ENCODE measurements at places on chromosomes 4 and X.

DNA sequence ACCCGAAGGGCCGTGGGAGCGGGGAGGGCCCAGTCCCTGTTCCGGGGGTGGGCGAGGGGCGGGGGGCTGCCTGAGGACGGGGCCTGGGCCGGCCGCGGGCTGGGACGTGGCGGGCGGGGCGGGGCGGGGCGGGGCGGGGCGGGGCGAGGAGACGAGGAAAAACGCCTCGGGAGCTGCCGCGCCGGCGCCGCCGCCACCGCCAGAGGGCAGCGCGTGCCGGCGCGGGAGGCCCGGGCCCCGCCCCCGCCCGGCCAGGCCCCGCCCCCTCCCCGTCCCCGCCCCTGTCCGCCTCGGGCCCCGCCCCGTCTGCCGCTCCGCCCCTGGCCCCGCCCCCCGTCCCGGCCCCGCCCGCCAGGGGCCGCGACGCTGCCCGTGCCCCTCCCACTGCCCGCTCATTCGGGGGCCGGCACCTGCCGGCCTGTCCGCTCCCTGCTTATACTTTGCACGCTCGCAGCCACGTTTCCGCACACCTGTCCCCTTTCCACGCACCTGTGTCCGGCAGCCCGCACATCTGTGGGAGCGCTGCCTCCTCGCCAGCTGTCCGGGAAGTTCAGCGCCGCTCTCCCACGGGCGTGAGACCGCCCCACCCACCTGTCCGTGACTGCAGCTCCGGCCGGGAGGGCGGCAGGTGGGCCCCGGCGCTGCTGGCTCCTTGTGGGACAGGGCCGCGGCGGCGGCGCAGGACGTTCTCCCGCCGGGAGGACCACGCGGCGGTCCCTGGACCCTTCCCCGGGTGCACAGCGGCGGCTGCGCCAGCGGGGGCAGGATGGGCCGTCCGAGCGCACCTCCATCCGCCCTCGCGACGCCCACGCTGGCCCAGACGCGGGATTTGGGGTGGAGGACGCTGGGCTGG is 1.7 kb upstream of the FGFRL1 start:
- DNase-seq, result peak; percentile 73

GRCh38 chr4:139212900-139213299 is 35.9 kb upstream of the ELF2 start:
- DNase-seq, result no peak

DNA sequence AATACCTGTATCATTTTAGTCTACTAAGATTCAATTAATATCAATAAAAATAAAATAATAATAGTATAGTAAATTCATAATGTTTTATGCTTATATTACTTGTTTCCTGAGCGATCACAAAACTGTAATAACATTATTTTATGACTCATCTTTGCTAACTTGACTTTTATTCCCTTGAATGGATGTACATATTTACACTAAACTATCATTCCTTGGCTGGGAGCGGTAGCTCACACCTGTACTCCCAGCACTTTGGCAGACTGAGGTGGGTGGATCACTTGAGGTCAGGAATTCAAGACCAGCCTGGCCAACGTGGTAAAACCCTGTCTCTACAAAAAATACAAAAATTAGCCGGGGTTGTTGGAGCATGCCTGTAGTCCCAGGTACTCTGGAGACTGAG is 104.0 kb upstream of the SLC34A2 start:
- no peak for DNase-seq

DNA sequence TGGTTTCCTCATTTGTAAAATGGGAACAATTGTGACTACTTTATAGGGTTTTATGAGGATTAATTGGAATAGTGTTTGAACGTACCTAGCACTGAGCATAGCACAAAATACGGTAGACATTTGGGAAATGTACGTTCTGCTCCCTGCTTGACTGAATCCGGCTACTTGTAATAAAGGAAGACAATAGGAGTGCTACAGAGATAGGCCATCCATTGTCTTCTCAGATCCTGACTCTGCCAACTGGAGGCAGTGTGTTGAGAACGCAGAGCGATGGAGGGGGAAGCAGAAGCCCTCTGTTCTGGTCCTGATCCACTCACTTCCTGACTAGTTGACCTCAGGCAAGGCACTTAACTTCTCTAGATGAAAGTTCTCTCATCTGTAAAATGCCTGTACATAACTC is 26.4 kb downstream of the ENPP6 start:
- no peak for DNase-seq

- no peak for DNase-seq
Measured at GRCh38 chr4:99966692-99967091, 16.6 kb upstream of the H2AZ1 start.

- peak; percentile 45 for DNase-seq
Measured at GRCh38 chr4:128525387-128525786, 237.8 kb upstream of the PGRMC2 start.

GRCh38 chrX:101385795-101386541 is at the start of gene BTK:
BTK (minus strand) TSS chrX:101386191; CDS start chrX:101375284, 10,907 bp downstream.
- peak; percentile 91 for DNase-seq

DNA sequence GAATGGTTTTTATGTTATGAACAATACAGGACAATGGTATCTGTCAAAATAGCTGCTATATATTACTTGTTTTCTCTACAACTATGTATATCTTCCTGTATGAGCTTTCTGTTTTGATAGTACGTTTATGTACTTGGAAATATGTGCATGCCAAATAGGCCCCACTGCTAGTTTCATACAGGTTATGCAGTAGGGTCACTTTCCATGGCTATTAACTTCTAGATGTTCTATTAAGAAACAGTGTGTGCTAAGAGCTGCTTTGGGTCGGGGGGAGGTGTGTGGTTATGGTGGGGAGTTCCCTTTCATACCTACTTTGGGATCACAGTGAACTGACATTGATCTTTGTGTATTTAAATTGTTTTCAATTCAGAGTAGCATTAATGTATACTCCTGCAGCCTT is 30.9 kb downstream of the RBPJ start:
- DNase-seq, result no peak

GRCh38 chr4:38145033-38145678 is 185.0 kb downstream of the PTTG2 start:
- DNase-seq, result no peak

GRCh38 chrX:9141496-9141895 is 107.6 kb upstream of the FAM9B start:
- DNase-seq, result no peak

DNA sequence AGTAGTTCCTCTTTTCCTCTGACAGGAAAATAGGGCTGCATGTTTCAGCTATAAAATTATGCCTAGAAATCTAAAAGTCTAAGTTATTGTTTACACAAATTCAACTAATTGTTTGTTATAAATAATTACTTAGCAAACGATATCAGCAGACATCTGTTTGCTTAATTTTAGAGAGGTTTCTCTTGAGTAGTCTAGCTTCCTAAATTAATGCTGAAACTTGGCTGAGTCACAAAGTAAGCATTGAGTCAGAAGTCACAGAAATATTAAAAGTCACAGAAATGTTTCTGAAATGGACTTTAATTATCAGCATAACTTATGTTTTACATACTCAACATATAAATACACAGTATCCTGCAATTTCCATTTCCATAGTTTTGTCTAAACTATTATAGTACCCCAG is 1044.0 kb downstream of the CCSER1 start:
- DNase-seq, result no peak

DNA sequence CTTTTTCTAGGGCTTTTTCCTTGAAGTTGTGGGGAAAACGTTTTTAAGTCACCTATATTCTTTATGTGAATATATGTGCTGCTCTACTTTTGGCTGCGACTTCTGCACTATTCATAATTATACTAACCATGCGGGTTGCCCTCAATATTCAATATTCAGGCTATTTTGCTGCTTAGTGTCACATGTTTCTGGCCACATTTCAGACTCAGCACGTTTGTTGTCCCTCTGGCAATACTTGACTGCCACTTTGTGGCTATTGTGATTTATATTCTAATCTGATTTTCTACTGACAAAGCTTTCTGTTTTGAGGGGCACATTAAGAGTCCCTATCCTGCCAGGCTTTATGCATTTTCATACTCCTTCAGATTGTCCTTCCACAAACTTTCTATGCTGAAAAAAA is 63.9 kb upstream of the CT45A1 start:
- DNase-seq, result no peak

DNA sequence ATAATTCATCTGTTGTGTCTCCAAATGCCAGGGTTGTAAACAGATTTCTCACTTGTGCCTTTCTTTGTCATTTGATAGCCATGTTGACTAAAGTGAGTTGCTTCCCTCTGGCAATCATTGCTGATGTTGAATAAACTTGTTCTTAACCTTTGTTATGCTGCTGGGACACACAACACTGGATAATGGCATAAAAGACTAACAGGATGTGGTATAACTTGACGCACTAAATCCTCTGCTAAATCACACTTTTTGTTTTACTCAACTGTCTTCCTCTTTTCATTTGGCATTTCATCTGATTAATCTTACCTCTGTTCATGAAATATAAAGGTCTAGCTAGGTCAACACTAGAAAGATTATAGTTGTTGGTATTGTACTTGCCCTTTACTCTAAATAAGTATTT is 17.6 kb upstream of the CXCL5 start:
- peak; percentile 42 for DNase-seq

GRCh38 chr4:21768349-21769310 is 179.9 kb downstream of the KCNIP4 start:
- DNase-seq, result peak; percentile 62

GRCh38 chrX:17537723-17538243 is 162.8 kb downstream of the NHS start:
- no peak for DNase-seq

- DNase-seq, result no peak
Measured at GRCh38 chrX:134002921-134003615, 17.7 kb upstream of the GPC3 start.

- no peak for DNase-seq
Measured at GRCh38 chr4:97106161-97106560, 1037.1 kb downstream of the STPG2 start.

DNA sequence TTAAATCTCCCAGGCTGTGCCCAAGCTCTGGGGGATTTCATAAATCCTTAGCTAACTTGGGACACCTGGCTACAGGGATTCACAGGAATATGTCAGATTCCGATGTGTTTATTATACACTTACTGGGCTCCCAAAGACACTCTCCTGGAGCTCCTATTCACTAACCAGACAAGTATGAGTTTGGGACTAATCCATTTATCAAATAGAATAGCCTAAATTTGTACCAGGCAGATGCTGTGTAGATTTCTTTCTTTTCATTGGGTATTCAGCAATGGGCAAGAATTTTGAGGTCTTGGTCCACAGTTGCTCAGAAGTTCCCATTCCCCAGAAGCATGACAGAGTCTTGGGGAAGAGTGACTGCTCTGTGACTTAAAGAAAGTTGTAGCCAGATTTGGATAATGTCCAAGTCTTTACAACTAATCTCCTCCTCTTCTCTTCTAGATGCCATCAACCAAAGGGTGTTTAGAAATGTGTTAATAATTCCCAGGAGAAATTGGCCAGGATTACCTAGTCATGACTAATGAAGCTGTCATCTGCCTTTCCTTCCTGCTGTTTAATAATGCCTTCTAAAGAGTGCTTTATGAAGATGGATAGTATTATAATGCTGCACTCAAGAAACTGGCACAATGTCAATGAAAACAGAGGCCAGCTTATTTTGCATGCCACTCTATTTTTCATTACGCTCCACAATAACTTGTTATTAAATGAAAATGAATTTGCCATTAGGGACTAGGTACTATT is 120.9 kb downstream of the CHIC2 start:
- no peak for DNase-seq

- DNase-seq, result no peak
Measured at GRCh38 chr4:43369036-43369594, 476.6 kb downstream of the GRXCR1 start.

- no peak for DNase-seq
Measured at GRCh38 chrX:151984328-151984727, 9.9 kb upstream of the GABRE start.

GRCh38 chrX:37594755-37595382 is 23.4 kb downstream of the LANCL3 start:
- DNase-seq, result no peak

DNA sequence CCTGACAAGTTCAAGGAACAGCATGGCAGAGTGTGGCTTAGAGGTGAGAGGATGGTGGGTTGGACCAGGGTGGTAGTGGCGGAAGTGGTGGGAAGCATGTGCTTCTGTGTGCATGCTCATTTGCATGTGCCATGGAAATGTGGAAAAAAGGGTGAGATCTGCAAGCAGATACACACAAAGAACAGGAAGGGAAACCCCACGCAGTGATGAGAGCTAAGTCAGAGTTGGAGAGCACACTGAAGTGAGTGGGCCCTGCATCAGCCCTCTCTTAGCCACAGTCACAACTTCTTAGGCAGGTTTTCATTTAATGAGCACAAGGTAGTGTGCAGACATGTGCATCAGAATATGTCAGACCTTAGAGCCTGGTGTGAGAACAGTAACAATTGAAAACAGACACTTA is 483.8 kb downstream of the AFF2 start:
- DNase-seq, result no peak

GRCh38 chrX:68203646-68204045 is 229.6 kb downstream of the OPHN1 start:
- DNase-seq, result no peak

- no peak for DNase-seq
Measured at GRCh38 chr4:150167054-150167453, 88.8 kb downstream of the DCLK2 start.

GRCh38 chrX:40607381-40607780 is 15.8 kb upstream of the MPC1L start:
- no peak for DNase-seq

- no peak for DNase-seq
Measured at GRCh38 chr4:41454423-41454822, 83.5 kb upstream of the LIMCH1 start.

GRCh38 chrX:45591650-45592049 is 391.0 kb upstream of the DIPK2B start:
- DNase-seq, result no peak

- DNase-seq, result peak; percentile 85
Measured at GRCh38 chrX:40107291-40108161, 9.8 kb upstream of the BCOR start.

DNA sequence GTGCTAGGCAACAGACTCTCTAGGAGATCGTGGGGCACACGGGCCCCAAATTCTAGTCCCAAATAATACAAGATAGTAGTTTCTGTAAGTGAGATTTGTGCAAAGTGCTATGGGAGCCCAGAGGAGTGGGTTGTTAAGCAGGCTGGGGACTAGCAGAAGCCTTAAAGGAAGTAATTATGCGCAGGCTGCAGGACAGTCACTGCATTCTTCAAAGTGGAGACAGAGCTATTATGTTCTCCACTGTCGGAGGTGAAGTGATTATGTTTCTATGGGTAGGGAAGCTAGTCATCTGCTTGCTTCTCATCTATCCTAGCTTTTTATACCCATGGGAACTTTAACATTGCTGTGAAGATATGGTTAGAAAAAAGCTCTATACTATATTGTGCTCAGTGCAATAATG is 154.2 kb downstream of the CPE start:
- no peak for DNase-seq

DNA sequence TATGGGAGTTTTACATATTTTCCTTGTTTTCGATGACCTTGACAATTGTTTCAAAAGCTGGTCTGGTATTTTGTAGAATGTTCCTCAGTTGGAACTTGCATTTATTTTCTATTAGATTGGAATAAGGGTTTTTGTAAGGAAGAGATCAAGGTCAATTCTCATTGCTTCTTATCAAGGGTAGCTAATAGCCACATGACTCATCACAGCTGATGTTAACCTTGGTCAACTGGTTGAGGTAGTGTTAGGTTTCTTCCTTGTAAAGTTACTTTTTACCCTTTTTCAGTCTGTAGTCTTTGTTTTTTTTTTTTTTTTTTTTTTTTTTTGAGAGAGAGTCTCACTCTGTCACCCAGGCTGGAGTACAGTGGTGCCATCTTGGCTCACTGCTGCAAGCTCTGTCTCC is 257.2 kb downstream of the SNCA start:
- DNase-seq, result no peak
